ENCODE measurements at places on chromosomes 4 and X.

DNA sequence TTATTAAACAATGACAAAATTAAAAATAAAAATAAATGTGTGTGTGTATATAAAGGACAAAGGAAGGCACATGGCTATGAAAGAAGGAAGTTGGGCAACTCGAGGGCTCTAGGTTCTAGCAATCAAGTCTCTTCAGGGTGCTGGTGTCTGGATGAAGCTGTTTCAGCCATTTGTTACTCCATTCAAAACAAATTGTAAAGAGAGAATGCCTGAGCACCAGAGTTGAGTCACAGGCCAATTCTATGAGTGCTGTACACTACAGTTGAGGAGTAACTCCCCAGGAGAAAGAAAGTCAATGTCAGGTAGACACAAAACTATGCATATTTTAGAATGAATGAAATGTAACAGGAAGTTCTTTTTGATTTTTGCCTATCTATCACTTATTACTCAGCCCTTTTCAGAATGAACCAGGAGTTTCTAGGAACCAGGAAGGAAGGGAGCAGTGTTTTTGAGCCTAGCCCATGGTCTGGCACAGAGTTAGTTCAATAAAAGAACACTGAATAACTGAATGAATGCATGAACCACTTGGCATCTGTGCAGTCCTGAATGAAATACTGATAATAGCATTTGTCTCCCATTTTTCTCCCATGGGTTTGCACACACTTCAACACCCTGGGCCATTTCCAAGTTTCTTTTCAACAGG lies 151.7 kb upstream of the CPEB2 start:
- no peak for DNase-seq

DNA sequence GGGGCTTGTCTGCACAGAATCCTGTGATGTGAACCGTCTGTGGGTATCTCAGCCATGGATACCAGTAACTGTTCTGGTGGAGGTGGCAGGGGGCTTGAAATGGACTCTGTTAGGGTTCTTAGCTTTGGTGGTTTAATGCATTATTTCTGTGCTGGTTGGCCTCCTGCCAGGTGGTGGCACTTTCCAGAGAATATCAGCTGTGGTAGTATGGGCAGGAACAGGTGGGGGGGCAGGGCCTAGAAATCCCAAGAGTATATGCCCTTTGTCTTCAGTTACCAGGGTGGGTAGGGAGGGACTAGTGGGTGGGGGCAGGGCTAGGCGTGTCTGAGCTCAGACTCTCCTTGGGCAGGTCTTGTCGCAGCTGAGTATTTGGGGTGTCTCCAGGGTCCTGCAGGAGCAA lies 106.7 kb downstream of the KIT start:
- DNase-seq: no peak

- DNase-seq: no peak
These were observed 278.8 kb upstream of the RPS6KA3 start for GRCh38 chrX:20545538-20545937.

GRCh38 chr4:15385928-15386327 lies 41.9 kb upstream of the C1QTNF7 start:
- DNase-seq: no peak

DNA sequence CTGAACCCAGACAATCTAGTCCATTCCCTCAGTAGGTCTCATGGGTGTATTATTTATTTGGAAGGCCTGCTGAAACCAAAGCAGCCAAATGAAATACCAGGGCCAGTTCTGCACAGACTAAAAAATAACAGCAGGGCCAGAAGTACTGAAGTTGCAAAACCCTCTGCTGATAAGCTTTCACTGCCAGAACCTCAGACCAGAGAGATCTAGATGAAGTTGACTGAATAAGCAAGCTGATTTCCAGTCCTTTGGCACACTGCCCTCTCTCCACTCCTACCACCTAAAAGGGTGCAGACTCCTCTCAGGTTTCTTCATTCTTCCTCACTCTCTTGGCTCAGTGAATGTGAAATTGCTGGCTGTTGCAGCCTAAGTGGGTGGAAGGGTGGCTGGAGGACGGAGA lies 276.7 kb upstream of the KLF3 start:
- no peak for DNase-seq

Measured in CD4-positive, alpha-beta T cell treated with Interleukin-15 for 4 hours (primary cell).